ENCODE measurements at places on chromosomes 3 and 15.

GRCh38 chr3:60444898-60445437 lies 806.3 kb downstream of the FHIT start:
- DNase-seq, result no peak

DNA sequence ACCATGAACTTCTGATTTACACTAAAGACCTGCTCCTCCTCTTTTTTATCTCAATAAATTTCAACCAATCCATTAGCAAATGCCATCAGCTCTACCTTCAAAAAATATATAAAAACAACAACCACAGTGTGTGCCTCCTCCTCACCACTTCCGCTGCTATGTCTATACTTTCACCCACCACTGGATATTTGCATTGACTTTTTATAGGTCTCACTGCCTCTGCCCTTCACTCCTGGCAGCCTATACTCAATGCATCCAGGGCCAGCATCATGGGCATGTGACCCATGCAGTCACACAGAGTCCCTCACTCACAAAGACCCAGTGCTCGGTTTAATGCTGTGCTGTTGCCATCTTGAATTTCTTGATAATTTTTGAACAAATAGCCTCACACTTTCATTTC lies 53.5 kb upstream of the CCDC54 start:
- no peak for DNase-seq

DNA sequence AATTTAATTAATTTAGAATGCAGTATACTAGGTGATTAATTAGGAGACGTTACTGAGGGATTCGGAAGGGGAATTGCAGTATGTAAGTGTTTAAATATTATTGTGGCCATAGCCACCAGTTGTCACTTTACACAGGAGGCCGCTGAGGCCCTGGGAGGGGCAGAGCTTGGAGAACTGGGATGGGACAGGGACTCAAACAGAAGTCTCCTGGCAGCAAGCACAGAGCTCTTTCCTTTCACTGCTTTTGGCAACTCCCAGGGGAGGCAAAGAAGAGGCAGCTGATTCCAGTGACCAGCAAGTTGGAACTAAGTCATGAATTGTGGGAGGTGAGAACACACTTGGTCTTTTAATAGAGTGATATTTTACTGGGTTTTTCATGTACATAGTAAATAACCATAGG lies 248.6 kb downstream of the RPLP1 start:
- DNase-seq, result no peak

GRCh38 chr3:105436687-105437086 lies 70.0 kb downstream of the ALCAM start:
- no peak for DNase-seq

- DNase-seq, result no peak
These were observed 7.5 kb downstream of the IDH3A start for GRCh38 chr15:78156653-78157052.

GRCh38 chr3:197545101-197545500 lies 10.7 kb downstream of the BDH1 start:
- no peak for DNase-seq

GRCh38 chr3:34200576-34200975 lies 402.1 kb downstream of the PDCD6IP start:
- DNase-seq, result no peak

All from activated CD4-positive, CD25-positive, alpha-beta regulatory T cell (primary cell).